NCI-H2081 (cell line): ENCODE measurements at places on chromosomes 4 and X.

DNA sequence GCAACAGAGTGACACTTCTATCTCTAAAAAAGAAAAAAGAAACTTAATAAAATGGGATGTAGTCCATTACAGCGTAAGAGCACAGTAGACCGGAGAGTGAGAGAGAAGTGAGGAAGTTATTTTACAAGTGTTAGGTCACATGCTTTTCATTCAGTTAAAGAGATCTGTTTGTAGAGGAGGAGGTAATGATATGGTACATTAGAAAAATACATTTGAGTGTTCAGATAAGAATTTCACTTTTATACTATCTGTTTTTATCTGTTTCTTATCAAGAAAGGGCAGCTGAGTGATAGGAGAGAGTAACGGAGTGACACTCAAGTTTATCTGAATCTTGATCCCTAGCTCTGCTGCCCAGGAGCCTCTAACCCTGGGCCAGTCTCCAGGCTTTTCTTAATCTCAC, 38.9 kb downstream of the FNIP2 start:
- no peak for DNase-seq

GRCh38 chr4:123453061-123453680, 56.6 kb downstream of the SPRY1 start:
- DNase-seq, result no peak

DNA sequence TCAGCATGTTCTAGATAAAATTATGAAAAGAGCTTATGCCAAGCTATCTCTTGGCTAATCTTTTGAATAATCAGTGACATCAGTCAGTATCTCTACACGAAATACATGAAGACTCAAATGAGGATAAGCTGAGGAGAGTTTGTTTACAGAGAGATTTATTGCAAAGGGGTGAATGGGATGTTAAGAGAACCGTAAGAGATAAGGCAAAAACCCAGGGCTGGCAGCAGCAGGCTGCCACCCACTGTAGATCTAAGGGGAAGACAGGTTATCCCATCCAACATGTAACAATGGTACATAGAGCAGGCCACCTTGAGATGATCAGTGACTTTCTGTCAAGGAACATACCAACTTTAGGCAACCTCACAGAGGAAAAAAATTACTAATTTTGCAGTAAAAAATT, 432.1 kb upstream of the NR3C2 start:
- DNase-seq, result no peak

DNA sequence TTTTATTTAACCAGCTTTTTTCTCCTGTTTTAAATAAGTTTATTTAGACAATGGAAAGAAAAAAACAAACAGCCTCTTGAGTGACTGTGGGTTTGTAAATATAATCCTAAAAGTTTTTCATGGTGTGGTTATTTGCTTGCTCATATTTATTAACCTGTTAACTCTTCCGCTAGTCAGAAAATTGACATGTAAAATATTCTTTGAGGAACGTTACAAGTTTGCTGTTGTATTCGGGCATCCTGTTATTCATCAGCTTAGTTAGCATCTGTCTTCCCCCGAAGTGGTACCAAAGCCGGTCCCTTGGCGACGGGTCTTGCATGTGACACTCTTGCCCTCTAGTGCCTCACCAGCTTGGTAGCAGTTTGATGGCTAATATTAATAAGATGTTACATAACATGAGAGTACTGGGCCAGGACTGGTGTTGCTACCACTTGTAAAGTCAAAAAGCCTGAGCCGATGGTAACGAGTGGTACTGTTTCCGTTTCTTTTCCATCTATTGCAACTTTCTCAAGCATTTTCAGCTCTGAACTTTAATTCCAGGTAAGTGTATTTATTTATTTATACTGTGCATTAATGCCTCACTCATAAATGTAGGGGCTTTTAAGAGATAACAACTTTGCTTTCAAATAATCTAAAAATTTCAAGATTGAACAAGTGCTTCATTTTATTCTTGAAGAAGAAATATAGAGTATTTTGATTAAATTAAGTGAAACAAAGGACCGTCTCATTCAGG, at the start of gene NDST3:
TSS of gene NDST3 (plus strand) at position 434 of the 733 bp plus-strand sequence. CDS start 19,425 bp downstream, outside the sequence.
- DNase-seq, result peak; percentile 76

DNA sequence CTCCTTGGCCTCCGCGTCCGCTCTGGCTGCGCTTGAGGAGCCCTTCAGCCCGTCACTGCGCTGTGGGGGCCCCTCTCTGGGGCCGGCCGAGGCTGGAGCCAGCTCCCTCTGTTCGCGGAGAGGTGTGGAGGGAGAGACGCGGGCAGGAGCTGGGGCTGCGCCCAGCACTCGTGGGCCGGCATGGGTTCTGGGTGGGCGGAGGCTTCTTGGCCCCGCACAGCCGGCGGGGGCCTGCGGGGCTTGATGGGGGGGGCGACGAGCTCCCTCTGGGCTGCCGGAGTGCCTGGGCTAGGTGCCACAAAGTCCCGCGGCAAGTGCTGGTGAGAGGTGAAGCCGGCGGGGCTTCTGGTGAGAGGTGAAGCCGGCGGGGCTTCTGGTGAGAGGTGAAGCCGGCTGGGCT, 61.9 kb downstream of the ANKRD50 start:
- no peak for DNase-seq

GRCh38 chr4:23991444-23991843, 101.6 kb upstream of the PPARGC1A start:
- no peak for DNase-seq

- no peak for DNase-seq
These were observed 277.1 kb upstream of the DIAPH2 start for GRCh38 chrX:96407501-96407900.

GRCh38 chrX:20402956-20403355, 136.2 kb upstream of the RPS6KA3 start:
- no peak for DNase-seq

- peak; percentile 43 for DNase-seq
These were observed 720 bp downstream of the RPL10 start for GRCh38 chrX:154398668-154399526.

GRCh38 chrX:39261446-39262147, 460.3 kb downstream of the MID1IP1 start:
- peak; percentile 62 for DNase-seq

DNA sequence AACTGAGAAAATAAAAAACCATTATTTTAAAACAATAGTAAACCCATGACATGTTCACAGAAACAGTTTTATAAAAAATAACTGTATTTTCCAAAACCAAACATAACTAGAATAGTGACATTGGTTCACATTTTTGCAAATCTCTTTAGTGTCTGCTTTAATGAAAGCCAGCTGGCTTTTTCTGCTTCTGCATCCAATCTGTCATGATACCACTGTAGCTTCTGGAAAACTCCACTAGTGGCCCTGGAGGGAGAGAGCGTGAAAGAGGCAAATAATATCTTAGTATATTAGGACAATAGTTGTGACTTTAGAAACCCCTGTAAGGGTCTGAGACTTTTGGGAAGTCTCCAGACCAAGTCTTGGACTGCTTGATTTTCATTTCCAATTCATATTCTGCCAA, 31.1 kb downstream of the FGFBP1 start:
- DNase-seq, result no peak

- no peak for DNase-seq
These were observed 238.1 kb upstream of the PPP1R2C start for GRCh38 chrX:43016021-43016420.

- DNase-seq, result no peak
These were observed 71.4 kb downstream of the RTL5 start for GRCh38 chrX:72060196-72060920.

DNA sequence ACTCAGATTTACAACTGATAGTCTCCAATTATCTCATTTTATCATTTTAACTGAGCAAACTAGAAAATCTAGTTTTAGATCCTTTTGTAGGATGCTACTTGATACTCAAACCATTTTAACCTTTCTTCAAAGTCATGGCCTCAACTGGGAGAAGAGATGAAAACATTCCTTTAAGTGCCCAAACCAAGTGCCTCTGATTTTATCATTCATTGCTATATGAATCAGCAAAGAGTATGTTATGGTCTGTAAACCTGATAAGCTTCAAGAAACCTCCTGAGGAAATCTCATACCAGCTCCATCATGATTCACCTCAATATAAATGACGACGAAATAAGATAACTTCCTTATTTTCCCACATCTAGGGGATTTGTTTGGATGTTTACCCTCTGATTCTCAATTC, 119.9 kb downstream of the FAM13A start:
- no peak for DNase-seq

DNA sequence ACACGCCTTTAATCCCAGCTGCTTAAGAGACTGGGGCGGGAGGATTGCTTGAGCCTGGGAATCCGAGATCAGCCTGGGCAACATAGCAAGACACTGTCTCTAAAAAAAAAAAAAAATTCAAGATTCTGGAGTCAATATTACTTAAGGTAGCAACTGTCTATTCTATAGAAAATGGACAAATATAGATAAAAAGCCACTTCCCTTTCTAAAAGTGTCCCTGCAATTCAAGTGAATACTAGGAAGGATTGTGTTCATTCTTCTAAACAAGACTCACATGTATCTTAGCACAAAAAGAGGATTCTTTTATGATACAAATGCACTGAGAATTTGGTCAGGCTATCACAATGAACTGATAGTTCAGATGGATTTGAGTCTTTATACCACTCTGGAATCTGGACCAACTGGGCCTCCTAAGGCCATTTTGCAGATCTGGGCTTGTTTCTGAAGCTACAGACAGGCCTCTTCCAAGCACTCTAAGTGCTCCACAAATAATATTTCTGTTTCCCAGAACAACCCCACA, 7.0 kb downstream of the PKD2 start:
- DNase-seq, result no peak

DNA sequence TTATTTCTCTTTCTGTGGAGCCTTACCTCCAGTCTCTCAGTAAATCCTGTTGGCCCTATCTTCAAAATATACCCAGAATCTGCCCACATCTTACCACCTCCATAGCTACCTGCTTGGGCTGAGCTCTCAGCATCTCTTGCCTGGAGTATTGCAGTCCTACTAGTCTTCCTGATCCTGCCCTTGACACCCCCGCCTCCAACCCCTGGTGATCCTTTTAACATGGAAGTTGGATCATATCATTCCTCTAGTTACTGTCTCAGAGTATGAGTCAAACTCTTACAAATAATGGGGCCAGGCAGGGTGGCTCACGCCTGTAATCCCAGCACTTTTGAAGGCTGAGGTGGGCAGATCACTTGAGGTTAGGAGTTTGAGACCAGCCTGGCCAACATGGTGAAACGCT, 43.1 kb upstream of the SETD7 start:
- DNase-seq, result no peak

DNA sequence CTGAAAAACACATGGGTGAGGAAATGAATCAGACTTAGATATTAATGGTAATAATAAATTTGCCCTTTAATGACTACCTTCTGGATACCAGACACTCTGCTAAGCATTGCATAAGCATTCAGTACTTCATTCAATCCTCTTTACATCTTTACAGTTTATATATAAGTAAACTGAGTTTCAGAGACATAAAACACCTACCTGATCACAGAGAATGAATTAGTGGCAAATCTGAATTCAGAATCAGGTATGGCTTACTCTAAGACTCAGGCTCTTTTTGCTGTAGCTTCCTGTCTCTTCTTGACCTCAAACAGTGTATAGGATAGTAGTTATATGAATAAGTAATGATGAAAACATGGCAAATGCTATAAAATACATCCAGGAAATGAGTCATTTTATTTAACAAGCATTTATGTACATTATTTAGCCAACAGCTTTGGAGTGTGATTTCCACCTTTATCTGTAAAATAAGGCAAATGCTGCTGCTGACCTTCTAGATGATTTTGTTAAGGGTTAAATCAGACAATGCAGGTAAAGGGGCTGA, 83.9 kb downstream of the VEGFC start:
- DNase-seq, result no peak

GRCh38 chr4:188819233-188819632, 680.0 kb downstream of the TRIML1 start:
- DNase-seq, result no peak

- DNase-seq, result no peak
These were observed 150.1 kb downstream of the DIPK2B start for GRCh38 chrX:45050558-45050957.

- DNase-seq, result no peak
These were observed 35.4 kb downstream of the DCHS2 start for GRCh38 chr4:154456240-154456639.

GRCh38 chrX:106039920-106040319, 1.4 kb upstream of the SERPINA7 start:
- peak; percentile 20 for DNase-seq

- DNase-seq, result no peak
These were observed 2.1 kb downstream of the PNMA6F start for GRCh38 chrX:153319295-153320046.

GRCh38 chrX:113412106-113412505, 571.5 kb upstream of the AMOT start:
- DNase-seq, result no peak

GRCh38 chr4:153131596-153131995, 72.6 kb upstream of the TRIM2 start:
- no peak for DNase-seq

DNA sequence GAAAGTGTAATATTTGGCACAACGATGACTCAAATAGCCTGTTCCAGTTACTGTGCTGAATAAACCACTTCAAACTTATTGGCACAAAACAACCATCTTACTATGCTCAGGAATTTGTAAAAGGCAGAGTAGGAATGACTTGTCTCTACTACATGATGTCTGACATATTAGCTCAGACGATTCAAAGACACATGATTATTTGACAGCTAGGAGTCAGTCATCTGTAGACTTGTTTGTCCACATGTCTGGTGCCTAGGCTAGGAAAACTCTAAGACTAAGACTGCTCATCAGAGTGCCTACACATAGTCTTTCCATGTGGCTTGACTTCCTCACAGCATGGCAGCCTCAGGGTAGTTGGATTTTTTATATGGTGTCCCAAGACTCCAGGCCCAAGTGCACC, 154.5 kb downstream of the FANCB start:
- no peak for DNase-seq

DNA sequence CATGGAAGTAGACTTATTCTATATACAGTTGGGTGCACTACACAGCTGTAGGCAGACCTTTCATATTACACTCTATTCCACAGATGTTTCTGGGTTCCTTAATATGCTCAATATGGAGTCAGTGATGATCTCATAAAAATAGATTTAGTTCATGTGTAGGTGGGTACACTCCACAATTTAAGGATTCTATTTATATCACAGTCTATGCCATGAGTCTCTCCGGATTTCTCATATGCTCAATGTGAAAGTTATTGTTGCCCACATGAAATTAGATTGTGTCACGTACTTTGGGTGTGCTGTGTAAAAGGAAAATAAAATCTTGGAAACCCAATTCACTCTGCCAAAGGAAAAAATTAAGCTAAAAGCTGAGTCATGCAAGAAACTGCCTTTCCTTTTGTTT, 32.5 kb upstream of the TASL start:
- no peak for DNase-seq

DNA sequence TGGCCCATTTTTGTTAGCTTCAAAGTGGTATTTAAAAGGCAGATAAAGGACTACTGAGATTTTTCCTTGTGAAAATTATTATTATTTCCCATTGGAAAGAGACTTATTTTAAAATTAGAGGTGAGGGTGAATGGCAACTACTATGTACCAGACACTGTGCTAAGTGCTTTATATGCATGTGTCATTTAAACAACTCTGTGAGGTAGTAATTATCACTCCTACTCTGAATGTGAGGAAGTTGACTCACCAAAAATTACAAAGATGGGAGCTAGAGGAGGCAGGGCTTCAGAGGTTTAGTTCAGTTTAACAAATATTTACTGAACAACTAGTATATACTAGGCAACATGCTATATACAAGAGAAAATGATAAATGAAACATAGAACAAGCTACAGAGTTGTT, 78.2 kb downstream of the MSL3 start:
- DNase-seq, result peak; percentile 11

- DNase-seq, result no peak
These were observed 10.8 kb downstream of the CETN2 start for GRCh38 chrX:152819732-152820131.

GRCh38 chr4:8048856-8049676, 109.4 kb upstream of the AFAP1 start:
- DNase-seq, result no peak

- no peak for DNase-seq
These were observed 94.6 kb downstream of the IRS4 start for GRCh38 chrX:108641589-108642272.
